K562 (cell line): ENCODE measurements at places on chromosomes 4 and X.

GRCh38 chr4:2852481-2852921 is 8.9 kb downstream of the ADD1 start:
- H3K4me3 ChIP-seq, result no peak overlapping the region
- peaks cover 21% of the 10 kb centered on the region; the same call in 2 of the 3 replicates for H3K36me3 ChIP-seq
- H3K4me1 ChIP-seq, result peaks cover 14% of the 10 kb centered on the region

- DNase-seq, result no peak
- H3K4me1 ChIP-seq, result no peaks in the 10 kb centered on the region
- H3K27ac ChIP-seq, result no peak overlapping the region
- no peaks in the 10 kb centered on the region for H3K27me3 ChIP-seq
- H3K4me3 ChIP-seq, result no peak overlapping the region
- no peaks in the 10 kb centered on the region for H3K36me3 ChIP-seq
Observed at GRCh38 chr4:124025428-124025827, 628.8 kb downstream of the SPRY1 start.

DNA sequence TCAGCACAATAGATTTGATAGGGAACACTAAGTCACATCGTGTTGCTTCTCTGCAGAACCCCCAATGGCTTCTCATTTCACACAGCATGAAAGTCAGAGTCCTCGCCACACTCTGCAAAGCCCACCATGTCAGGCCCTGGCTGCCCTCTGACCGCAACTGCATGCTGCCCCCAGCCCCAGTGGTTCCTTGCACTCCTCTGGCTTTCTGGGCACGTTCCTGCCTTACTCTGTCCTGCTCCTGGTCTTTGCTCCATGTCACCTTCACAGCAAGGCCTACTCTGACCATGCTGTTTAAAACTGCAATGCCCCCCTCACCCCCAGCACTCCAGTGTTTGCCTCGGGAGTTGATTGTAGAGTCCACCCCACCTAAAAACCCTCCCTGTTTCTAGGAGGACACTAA is 78.1 kb downstream of the EVC start:
- H3K4me1 ChIP-seq, result no peaks in the 10 kb centered on the region
- no peak overlapping the region for H3K4me3 ChIP-seq
- no peaks in the 10 kb centered on the region for H3K27me3 ChIP-seq
- DNase-seq, result no peak

DNA sequence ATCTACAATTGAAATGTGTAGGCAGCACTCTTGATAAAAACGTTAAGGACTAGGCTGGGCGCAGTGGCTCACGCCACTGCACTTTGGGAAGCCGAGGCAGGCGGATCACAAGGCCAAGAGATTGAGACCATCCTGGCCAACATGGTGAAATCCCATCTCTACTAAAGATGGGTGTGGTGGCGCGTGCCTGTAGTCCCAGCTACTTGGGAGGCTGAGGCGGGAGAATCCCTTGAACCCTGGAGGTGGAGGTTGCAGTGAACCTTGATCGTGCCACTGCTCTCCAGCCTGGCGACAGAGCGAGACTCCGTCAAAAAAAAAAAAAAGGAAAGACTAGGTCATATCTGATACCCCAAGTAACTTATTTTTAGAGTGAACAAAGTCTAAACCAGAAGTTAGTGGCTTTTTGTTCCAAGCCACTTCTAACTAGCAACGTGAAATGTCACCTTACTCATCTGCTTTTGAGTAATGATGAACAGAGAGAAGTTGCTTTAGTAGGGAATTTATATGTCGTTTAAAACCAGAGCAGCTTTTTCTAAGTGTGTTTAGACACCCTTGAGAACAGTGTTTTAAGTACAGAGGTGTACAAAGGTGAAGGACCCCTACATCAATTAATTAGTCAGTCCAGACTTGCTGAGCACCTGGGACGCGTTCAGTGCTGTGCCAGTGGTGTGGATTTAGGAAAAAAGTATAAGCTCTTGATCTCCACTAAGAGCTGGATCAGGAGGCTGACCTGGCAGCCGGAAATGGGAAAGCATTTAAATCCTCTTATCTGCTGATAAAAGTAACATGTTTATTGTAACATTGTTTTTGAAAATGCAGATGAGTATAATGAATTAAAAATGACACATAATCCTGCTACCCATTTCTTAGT is 23.5 kb downstream of the SPRY1 start:
- no peaks in the 10 kb centered on the region for H3K27me3 ChIP-seq
- no peak for DNase-seq
- H3K36me3 ChIP-seq, result no peaks in the 10 kb centered on the region

DNA sequence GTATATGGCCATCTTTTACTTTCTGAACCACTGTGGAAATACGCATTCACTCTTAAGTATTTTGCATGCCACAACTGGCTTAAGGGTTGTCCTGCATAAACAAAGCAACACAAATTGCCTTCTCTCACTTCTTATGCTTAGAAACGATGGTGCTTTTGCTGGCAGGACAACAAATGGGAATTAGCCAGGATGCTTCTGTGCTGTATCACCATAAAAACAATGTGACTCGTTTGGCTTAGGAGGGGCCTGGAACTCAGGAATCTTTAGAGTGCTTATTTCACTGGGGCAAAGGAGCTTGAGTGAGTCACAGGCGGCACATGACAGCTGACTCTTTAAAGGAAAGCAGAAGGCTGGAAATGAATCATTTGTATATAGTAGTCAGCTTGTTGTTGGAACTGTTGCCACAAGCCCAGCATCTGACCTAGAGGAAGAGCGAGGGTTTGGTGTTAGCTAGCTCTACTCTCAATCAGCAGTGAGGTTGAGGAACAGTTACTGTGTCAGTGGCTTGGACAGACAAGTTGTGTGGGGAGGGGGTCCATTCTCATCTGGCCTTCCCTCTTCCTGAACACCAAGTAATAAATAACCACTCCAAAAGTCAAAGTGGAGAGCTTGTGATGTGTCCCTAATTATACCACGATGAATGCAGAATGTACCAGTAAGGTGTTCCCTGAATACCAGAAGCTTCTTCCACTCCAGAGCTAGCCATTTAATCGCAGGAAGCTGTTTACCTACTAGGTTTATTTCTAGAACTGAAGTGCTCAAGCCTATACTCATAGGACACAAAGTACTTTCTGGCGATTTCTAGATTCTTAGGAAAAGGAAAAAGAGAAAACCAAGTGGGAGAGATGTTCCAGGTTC is 293.1 kb downstream of the CAMK2D start:
- H3K36me3 ChIP-seq, result no peaks in the 10 kb centered on the region
- H3K4me1 ChIP-seq, result no peaks in the 10 kb centered on the region
- H3K27me3 ChIP-seq, result no peaks in the 10 kb centered on the region
- H3K4me3 ChIP-seq, result no peak overlapping the region

GRCh38 chr4:66959207-66959606 is 586.1 kb downstream of the CENPC start:
- DNase-seq, result no peak
- H3K36me3 ChIP-seq, result no peaks in the 10 kb centered on the region
- no peak overlapping the region for H3K4me3 ChIP-seq
- no peaks in the 10 kb centered on the region for H3K27me3 ChIP-seq

- H3K4me3 ChIP-seq, result no peak overlapping the region
- no peaks in the 10 kb centered on the region for H3K27me3 ChIP-seq
- peaks cover 35% of the 10 kb centered on the region for H3K4me1 ChIP-seq
Observed at GRCh38 chr4:38462367-38463055, 201.5 kb upstream of the KLF3 start.

GRCh38 chr4:145760961-145761929 is 81.3 kb downstream of the C4orf51 start:
- no peak overlapping the region for H3K4me3 ChIP-seq
- no peak overlapping the region for H3K27ac ChIP-seq
- no peaks in the 10 kb centered on the region for H3K4me1 ChIP-seq
- no peak for DNase-seq
- no peaks in the 10 kb centered on the region for H3K36me3 ChIP-seq

DNA sequence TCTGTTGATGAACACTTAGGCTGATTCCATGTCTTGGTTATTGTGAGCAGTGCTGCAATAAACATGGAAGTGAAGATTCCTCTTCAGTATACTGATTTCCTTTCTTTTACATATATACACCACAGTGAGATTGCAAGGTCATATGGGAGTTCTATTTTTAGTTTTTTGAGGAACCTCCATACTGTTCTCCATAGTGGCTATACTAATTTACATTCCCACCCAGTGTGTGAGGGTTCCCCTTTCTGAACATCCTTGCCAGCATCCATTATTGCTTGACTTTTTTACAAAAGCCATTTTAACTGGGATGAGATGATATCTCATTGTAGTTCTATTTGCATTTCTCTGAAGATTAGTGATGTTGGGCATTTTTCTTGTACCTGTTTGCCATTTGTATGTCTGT is 80.5 kb upstream of the GALNT7 start:
- no peaks in the 10 kb centered on the region for H3K36me3 ChIP-seq
- peaks cover 12% of the 10 kb centered on the region; the same call in 2 of the 3 replicates for H3K4me1 ChIP-seq
- no peaks in the 10 kb centered on the region for H3K27me3 ChIP-seq
- no peak for DNase-seq
- no peak overlapping the region for H3K4me3 ChIP-seq

GRCh38 chrX:42943051-42943974 is 165.3 kb upstream of the PPP1R2C start:
- no peak overlapping the region for H3K27ac ChIP-seq
- H3K27me3 ChIP-seq, result no peaks in the 10 kb centered on the region
- no peaks in the 10 kb centered on the region for H3K4me1 ChIP-seq
- no peak overlapping the region for H3K4me3 ChIP-seq
- no peaks in the 10 kb centered on the region for H3K36me3 ChIP-seq
- no peak for DNase-seq

- DNase-seq, result no peak
- H3K27ac ChIP-seq, result no peak overlapping the region
- H3K36me3 ChIP-seq, result no peaks in the 10 kb centered on the region
- no peak overlapping the region for H3K4me3 ChIP-seq
- H3K4me1 ChIP-seq, result no peaks in the 10 kb centered on the region
Observed at GRCh38 chr4:14294611-14295010, 667.1 kb upstream of the BOD1L1 start.

DNA sequence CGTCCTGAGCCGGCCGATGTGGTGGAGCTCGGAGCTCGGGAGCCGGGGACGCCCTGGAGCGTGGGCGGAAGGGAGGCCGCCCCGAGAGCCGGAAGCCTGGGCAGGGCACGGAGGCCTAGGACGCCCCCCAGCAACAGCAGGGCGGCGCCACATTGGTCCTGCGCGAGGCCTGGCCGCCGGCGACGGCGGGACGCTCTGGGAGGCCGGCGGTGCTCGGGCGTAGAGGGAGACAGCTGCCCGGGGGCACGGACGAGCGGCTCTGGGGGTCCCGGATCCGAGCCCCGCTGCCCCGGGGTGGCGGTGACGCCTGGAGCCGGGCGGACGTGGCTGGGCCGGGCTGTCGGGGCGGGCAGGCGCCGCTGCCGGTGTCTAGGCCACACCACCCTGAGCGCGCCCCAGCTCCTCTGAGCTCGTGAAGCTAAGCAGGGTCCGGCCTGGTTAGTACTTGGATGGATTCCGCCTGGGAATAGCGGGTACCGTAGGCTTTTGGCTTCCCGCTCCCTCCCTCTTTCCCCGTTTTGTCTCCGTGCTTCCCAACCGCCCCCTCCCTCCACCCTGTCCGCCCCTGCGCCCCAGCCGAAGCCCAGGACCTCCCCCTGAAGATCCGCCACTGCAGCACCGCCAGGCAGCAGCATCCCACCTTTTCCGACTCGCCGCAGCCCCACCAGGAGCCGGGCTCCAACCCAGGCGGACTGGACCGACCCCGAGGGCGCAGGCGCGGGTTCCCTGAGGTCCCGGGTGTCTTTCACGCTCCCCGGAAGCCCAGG is 12.1 kb downstream of the FRG2 start:
- DNase-seq, result peak; percentile 60
- no peaks in the 10 kb centered on the region for H3K36me3 ChIP-seq
- H3K4me1 ChIP-seq, result peaks cover 17% of the 10 kb centered on the region
- peak overlapping the region; percentile 35 for H3K4me3 ChIP-seq
- peaks cover 22% of the 10 kb centered on the region for H3K27me3 ChIP-seq

- H3K4me1 ChIP-seq, result no peaks in the 10 kb centered on the region
- H3K27me3 ChIP-seq, result no peaks in the 10 kb centered on the region
Observed at GRCh38 chr4:5650040-5650439, 58.3 kb downstream of the EVC2 start.

DNA sequence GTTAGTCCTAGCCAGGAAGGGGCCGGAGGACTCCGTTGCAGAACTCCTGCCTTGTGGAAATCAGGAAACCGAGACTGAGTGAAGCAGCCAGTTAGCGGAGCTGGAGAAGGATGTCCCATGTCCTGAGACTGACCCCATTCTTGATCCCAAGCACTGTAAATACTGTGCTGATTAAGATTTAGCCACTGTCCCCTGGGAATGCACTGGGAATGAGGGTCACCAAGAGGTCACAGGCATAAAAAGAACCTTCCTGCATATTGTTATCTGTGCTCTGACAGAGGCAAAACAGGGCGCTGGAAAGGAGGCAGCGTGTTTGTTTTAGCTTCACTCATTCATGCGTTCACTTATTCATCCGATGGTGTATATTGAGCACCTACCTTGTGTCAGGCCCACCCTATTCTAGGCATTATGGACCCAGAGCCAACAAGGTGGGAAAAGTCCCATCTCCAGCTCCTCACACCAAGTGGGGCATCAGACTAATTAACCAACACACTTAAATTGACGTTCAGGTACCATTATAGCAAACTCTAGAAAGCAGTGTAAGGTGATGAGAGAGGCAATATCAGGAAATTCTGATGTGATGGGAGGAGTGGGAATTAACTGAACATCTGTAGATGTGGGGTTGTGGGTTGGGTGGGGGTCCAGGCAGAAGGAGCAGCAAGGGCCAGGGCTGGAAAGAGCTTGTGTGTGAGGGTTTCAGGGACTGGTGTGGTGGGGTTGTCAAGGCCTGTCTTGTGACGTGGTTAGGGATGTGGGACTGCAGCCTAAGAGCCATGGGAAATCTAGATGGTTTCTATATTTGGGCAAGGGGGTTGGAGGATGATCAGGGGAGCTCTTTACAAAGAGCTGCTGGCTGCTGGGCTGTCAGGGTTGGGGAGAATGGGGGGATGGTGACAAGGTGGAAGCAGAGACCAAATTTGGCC is 10.6 kb upstream of the SLC2A9 start:
- DNase-seq, result no peak
- peaks cover 59% of the 10 kb centered on the region for H3K27me3 ChIP-seq
- H3K4me3 ChIP-seq, result no peak overlapping the region
- no peaks in the 10 kb centered on the region for H3K36me3 ChIP-seq
- H3K27ac ChIP-seq, result no peak overlapping the region
- H3K4me1 ChIP-seq, result peaks cover 7% of the 10 kb centered on the region

- no peaks in the 10 kb centered on the region for H3K36me3 ChIP-seq
- H3K27ac ChIP-seq, result no peak overlapping the region
- H3K4me1 ChIP-seq, result no peaks in the 10 kb centered on the region
- H3K4me3 ChIP-seq, result no peak overlapping the region
- DNase-seq, result no peak
Observed at GRCh38 chrX:71852182-71852581, 58.5 kb upstream of the NHSL2 start.

DNA sequence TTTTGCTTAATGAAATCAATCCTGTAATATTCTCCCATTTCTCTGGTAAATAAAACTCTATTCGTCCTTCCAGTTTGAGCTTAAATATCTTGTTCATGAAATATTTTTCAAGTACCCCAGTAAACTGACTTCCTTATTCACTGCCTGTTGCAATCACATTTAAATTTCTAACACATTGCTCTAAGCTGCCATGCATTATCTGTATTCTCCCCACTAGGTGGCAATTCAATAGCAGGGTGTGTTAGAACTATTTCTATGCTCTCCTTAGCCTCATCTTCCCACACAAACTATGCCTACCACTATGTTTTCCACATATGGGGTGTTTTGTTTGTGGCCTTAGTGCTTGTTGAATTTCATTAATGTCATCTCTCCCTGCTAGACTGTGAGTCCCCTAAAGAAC is 377.1 kb upstream of the HS3ST1 start:
- no peak overlapping the region for H3K4me3 ChIP-seq
- H3K4me1 ChIP-seq, result no peaks in the 10 kb centered on the region
- H3K27me3 ChIP-seq, result no peaks in the 10 kb centered on the region
- H3K36me3 ChIP-seq, result no peaks in the 10 kb centered on the region
- DNase-seq, result no peak
- no peak overlapping the region for H3K27ac ChIP-seq

- DNase-seq, result no peak
- no peak overlapping the region for H3K27ac ChIP-seq
- no peaks in the 10 kb centered on the region for H3K27me3 ChIP-seq
- no peaks in the 10 kb centered on the region for H3K36me3 ChIP-seq
Observed at GRCh38 chr4:105283501-105283900, 136.8 kb downstream of the TET2 start.
